ENCODE measurements at places on chromosomes 12 and 14.

DNA sequence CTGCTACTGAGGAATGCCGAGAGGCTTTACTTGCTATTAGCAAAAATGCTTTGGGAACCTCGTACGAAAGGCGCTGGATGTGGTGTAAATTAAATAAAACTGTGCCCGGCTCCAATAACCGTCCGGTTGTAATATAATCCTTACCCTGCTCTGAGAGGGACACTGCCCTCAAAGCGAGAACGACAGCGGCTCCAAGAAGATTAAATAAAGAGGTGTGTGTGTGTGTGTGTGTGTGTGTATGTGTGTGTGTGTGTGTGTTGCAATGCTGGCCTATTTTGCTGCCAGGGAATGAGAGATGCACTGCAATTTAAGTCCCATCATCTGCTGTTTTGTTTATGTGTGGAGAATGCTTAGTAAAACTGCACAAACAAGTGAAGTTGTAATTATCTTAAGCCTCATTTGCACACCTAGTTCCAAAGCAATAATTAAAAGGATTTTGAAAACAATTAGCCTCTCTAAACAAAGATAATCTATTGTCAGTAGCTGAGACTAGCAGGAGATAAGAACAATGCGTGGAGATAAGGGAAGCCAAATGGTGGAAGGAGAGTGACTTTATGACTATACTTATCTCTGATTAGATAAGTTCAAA lies 1.2 kb upstream of the SIX1 start:
- DNase-seq: no peak

DNA sequence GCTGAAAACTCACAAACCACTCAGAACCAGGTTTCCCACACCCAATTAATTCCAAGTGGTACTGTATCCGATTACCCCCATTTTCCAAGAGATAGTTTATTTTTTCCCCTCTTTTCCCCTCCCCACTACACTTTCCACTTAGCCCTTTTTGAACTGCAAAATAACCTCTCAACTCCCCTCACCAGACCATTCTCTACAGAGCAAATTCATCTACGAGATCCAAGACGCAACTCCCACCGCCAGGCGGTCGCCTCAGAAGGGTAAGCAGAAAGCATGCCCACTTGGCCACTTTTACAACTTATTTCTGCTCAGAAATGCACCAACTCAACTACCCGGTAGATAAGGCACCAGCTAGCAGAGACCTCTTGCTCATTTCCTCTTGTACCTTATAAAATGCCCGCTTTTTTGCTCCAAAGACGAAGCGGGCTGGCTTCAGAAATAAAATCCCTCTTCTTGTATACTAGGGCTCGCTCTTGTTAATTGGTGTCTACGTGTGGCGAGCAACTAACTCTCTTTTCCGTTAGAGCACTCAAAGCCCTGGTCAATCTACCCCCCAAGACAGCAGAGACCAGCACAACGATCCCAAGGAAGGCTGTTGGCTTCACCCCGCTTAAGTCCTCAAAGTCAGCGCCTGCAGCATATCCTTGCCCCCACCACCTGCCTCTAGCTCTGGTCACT lies 910 bp upstream of the SRP54 start:
- no peak for DNase-seq

GRCh38 chr12:120064054-120064940 lies 52.3 kb downstream of the RAB35 start:
- no peak for DNase-seq

- DNase-seq: no peak
Measured at GRCh38 chr14:55572578-55572977, 7.4 kb upstream of the KTN1 start.

DNA sequence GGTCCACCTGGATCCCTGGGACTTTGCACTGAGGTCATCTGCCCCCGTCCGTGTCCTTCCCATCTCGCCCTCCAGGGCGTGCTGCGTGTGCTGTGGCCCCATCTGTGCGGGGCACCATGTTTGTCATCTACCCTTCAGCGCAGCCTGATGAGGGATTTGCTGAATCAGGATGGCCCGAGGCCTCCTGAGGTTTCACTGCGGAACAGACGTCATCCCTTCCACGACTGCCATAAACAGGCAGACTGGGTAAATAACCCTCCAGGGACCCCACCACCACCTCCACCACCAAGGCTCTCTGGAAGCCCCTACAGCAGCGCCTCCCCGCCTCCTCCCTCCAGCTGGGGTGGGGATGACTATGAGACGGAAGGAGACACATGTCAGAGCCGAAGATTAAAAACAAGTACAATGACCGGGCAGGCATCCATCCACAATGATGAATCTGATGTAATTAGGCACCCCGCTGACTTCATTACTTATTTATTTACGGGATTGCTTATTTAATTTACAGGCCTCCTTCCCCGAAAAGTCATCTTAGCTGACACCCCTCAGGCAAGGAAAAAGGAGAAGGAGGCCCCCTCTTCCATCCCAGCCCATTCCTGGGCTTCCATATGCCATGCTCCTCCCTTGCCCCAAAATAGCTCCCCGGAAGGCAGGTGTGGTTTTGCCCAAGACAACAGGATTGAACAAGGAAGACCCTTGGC lies 39.4 kb downstream of the NCOR2 start:
- no peak for DNase-seq

GRCh38 chr12:49647827-49648711 lies 24.7 kb downstream of the PRPF40B start:
- no peak for DNase-seq

DNA sequence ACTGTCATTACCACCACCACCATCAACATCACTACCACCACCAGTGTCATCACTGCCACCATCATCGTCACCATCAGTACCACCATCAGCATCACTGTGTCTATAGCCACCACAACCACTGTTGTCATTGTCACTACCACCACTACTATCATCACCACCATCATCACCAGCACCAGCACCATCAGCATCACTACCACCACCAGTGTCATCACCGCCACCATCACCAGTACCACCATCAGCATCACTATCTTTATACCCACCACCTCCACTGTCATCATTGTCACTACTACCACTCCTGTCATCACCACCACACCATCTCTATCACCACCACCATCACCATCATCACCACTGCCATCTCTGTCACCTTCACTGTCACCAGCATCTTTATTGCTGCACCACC lies 60.6 kb downstream of the BEGAIN start:
- DNase-seq: no peak

GRCh38 chr12:108519558-108519957 lies 4.5 kb downstream of the FICD start:
- DNase-seq: no peak

DNA sequence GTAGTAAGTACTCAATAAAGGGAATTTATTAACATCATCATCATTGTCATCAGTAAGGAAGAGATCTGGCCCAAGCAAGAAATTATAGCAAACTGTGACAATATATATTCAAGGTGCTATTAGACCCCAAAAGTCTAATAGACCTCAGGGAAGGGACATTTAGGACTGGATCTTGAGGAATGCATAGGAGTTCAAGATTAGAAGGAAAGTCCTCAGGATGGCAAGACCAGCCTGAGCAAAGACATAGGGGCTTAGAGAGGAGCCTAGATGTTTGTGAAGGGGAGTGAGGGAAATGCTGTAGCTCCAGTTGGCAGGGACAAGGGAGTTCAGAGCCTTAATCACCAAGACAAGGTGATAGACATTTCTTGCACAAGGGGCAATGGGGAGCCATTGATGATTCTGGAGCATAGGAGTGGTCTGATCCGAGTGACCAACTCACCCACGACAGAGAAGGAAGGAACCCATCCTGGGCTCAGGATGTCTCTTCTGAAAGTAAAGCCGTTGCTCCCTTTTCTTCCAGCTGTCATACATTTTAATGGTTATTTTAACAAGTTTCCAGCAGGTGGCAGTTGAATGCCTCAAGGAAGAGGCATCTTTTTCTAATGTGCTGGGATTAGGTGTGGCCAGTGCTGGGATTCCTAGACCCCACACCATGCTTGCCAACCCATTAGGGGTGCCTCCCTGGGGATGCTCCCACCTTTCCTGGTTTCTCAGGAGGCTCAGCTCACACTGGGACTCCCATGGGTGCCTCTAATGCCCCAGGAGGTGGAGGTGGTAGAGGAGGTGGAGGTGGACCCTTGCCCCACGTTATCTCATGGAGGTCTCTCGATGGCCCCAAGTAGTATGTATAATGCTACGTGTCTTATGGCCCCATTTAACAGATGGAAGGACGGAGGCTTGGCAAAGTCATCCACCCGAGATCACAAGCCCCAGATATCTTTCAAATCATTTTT lies 37.8 kb downstream of the PHETA1 start:
- DNase-seq: no peak

DNA sequence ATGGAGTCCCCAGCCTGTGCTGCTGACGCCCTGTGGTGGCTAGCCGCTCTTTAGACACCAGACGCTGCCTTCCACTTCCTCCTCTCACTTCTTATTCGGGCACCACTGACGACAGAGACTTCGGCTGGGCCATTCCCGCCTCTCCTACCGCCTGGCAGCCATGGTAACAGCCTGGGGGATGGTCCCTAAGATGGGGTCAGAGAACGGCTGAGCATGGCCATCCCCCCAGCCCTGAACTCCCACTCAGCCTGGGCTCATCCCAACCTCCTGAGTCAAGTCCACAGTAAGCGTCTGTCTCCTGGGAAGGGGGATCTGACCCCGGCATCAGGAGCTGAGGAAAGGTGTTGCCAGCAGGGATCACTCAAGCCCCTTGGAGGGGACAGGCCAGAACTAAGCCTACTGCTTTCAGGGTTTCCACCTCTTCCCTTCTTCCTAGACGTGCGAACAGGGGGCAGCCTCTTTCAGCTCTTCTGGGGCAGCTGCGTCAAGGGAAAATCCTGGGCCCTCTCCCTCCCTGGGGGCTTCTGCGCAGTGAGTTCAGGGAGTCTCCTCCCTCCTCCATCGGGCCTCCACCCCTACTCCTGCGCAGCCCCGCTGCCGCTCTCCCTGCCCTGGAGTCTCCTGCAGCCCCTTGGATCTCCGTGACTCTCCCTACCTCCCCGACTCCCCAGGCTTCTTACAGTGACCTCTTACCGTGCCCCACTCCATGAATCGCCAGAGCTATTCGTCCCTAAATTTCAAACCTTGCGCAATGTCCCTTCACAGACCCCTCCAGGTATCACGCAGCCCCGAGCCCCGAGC lies 643 bp upstream of the TAMALIN start:
- no peak for DNase-seq

- DNase-seq: no peak
Measured at GRCh38 chr12:97968641-97969197, 506.1 kb downstream of the RMST start.

DNA sequence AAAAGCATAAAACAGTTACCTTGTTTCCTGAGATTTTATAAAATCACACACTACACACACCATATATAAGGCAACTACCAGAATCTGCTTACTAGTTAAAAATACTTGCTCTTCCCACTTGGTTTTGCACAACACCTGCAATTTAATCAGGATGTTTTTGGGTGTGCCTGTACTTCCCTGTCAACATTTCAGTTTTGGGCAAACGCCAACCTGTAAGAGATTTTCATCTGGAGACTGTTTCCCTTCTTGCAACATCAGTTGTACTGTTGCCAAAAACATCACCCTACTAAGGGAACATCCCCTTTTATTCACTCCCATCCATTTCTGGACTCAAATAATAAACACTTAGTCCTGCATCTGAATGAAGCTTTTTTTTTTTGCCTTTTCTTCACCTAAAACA lies 172.3 kb downstream of the DUSP6 start:
- peak; percentile 52 for DNase-seq

- DNase-seq: no peak
Measured at GRCh38 chr14:100846309-100846859, 20.5 kb downstream of the MEG3 start.

DNA sequence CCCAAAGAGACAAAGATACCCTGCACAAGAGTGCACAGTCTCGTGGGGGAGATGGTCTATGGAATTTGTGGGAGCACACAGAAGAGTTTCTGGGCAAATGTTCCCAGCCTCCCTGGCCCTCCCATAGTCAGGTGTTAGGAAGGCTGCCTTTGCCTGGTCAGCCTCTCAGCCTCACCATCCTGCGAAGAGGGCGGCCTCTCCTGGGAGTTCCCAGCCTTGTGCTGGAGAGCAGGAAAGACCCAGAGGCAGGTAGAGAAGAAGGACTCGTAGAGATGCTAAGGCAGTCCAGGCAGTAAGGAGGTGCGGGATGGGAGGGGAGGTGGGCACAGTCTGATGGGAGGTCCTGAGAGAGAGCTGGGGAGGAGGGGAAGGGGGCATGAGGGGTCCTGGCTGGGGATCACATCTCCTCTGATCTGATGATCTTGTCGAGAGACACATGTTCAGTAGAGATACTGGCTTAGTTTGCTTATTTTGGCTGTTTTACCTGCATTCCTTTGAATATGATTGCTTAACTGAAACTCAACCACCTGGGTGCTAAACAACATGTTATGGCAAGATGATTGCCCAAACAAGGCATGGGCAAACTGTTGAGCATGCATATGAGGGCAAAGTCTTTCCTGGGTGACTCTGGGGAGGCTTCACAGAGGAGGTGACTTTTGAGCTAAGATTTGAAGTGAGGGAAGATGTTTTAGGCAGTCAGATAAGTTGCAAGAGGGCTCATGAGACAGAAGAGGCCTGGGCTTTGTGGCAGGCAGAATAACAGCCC lies 10.5 kb downstream of the SERPINA6 start:
- no peak for DNase-seq

DNA sequence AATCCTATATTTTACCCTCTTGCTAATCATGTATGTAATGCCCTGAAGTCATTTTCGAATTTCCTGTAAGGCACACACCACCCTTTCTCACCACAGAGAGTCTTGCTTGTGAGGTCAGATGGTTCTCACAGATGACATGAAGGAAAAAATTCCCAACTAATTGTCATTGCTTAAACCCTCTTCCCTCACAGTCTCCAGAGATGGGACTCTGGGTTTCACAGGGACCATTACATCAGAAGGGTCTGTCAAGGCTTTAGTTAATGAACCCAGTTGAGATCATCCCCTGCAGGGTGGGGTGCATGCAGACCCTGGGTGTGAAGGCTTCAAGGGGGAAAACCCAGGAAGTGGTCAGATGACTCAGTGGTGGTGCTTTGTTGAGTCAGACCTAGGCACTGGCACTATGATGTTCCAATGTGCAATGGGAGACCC lies 229.6 kb downstream of the BCAT1 start:
- no peak for DNase-seq

DNA sequence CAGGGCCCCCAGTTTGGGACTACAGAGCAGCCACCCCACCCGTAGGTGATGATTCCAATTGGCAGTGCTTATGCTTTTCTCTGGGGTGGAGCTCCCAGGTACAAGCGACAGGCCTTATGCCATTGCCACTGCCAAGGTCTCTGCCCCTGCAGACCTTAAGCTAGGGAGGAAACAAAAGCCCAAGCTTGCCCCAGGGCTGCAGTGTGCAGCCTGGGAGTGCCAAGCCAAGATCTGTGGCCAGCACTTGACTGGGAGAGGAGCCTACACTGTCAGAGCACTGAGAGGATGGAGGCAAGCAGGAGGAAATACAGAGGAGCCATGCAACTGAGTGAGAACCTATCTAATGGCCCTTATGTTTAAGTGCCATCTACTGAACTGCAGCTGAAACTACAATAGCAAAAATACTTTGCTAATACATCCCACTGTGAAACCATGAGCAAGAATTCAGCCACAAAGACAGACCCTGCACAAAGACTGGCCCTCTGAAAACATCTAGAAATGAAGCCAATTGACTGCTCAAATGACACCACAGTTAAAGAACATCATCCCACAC lies 17.7 kb upstream of the ASCL1 start:
- no peak for DNase-seq

- DNase-seq: peak; percentile 11
Measured at GRCh38 chr12:10873378-10873777, 10.7 kb downstream of the PRH1 start.

Data from GM04503 (cell line).